ENCODE measurements at places on chromosomes 6 and 20.

DNA sequence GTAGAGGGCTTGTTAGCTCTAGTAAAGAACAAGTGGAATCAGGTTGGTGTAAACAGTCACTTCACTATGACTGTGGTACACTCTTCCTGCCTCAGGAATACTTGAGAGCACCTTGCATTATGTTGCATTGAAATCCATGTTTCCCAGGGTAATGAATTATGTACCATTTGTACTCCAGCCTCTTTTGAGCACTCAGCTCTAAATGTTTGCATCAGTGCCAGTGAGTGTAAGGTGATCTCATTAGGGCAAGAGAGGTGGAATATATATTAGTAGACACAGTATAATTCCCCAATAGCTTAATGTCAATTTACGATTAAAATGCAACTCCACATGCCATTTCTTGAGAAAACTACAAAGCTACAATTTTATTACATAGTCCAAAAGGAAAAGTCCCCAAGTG lies 319.6 kb upstream of the POU3F2 start:
- no peak for DNase-seq

- peak; percentile 38 for DNase-seq
These were observed 55.8 kb downstream of the FGD2 start for GRCh38 chr6:37061157-37061804.

- DNase-seq, result no peak
These were observed 831.0 kb downstream of the C6orf118 start for GRCh38 chr6:164478426-164478825.

DNA sequence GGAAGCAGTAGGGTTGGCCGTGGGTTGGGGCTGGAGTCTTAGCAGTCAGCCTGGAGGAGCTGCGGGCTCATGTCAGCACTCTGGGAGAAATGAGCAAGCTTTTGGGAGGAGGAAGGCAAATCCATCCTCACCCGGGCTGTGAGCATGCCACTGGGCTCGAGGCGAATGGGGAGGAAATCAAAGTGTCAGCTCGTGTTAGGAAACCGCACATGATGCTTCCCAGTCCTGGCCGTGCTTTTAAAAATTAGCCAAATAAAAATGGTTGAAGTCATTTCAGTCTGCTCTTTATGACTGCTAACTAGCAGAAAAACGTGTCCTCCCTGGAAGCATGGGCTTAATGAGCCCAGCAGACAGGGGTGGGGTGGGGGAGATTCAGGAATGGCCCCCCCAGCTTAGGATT lies 98.1 kb downstream of the NFATC2 start:
- no peak for DNase-seq

GRCh38 chr6:90583836-90584481 lies 2.9 kb downstream of the MAP3K7 start:
- no peak for DNase-seq
